Head of caudate nucleus (tissue), 42 donors: ENCODE measurements at places on chromosomes 11 and 22.

GRCh38 chr11:47571895-47572294 is 6.5 kb downstream of the PTPMT1 start:
- DNase-seq = no peak

- DNase-seq = no peak
Observed at GRCh38 chr11:95821640-95822039, 31.3 kb downstream of the CEP57 start.

DNA sequence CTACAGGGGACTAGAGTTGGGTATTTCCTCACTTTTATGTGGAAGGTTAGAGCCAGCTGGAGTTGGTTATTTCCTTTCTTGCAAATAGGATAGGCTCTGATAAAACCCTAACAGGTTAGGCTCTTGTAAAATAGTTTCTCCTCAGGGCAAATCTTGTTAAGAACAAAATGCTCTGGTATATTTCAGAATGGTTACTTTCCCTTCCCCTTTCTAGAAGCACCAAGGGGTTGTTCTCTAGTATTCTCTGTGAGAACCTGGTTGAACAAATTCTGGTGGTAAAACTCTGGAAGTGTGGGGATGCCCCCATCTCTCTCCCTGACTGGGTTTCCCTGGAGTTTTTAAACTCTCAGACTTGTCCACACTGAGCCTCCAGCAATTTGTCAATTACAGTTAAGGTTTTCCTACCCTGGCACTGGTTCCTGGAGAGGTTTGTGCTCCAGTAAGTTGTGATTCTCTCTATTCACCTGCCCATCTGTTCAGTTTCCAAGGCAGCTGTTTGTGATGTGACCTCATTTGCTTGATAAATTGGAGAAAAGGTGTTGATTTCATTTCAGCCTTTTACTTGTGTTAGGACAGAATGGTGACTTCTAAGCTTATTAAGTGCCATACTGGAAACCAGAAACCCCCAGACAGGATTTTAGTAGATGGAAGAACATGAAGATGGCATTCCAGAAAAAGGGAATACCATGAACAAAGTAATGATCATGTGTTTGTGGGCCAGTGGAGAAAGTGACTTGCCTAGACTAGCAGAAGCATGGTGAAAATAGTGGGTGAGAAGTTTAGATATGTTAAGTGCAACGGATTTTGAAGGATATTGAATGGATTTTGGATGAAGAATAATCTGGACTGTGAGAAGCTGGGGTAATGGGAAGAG is 64.6 kb downstream of the EXT2 start:
- DNase-seq = no peak

DNA sequence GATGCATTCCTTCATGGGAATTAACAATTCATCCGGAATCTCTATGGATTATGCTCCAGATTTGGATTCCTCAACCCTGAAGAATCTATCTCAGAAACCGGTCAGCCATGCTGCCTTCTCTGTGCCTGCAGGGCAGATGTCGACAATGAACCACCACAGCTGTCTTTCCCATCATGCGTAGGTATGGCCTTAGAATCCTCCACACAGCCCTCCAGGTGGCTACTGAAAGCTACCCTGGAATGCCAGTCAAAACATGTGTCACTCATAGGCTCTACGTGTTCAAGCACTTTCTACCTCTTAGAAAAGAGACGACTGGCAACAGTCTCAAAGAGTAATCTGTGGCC is 19.4 kb downstream of the MAML2 start:
- DNase-seq = no peak

DNA sequence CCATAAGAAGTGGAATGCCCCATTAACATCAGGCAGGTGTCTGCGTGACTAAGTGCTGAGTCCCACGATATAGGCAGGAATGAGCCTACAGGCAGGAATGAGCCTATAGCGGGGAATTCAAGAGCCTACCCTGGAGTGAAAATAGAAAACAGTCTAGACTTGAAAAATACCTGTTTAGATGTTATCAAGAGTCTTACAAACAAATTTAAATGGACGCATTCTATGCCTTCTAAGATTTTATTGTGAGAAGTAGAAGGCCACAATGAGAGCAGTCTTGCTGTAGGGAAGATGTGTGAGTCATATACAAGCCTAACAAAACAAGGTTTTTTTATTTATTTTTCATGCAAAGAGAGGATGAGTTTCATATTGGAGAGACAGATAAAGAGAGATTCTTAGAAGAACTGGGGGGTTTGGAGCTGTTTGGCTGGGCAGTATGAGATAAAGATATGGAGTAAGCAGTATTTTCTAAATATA is 200.8 kb upstream of the ZC3H12C start:
- DNase-seq = no peak
